ENCODE measurements at places on chromosomes 16 and 17.

DNA sequence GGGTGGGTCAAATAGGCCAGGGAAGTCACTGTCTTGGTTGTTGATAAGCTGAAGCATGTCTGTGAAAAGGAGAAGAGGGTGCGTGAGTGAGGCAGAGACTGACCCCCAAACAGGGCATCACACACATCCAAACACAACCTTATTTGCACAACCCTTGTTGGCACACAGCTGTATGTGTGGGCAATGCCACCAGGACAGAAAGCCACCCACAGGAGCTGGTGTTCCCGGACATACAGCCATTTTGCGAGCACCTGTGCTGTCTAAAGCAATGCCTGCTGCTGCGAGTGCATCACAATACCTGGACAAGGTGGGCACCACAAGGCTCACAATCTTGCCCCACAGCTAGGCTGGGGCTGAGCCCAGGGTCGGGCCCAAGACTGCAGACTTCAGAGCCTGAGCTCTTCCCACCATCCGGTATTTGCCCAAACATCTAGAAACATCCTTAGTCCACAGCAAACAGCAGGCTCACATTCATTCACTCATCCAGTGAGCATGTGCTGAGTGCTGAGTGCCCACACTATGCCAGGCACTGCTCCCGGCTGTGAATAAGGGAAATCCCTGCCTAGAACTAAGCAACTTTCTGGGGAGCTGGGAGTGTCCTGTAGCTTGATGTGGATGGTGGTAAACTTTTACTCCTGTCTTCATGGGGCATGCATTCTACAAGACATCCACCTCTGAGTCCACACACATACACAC, 16.2 kb downstream of the SREBF1 start:
- no peak for DNase-seq

- DNase-seq: no peak
Observed at GRCh38 chr17:56026915-56027314, 126.4 kb upstream of the ANKFN1 start.

- DNase-seq: no peak
Observed at GRCh38 chr16:87076950-87077749, 240.0 kb downstream of the C16orf95 start.

DNA sequence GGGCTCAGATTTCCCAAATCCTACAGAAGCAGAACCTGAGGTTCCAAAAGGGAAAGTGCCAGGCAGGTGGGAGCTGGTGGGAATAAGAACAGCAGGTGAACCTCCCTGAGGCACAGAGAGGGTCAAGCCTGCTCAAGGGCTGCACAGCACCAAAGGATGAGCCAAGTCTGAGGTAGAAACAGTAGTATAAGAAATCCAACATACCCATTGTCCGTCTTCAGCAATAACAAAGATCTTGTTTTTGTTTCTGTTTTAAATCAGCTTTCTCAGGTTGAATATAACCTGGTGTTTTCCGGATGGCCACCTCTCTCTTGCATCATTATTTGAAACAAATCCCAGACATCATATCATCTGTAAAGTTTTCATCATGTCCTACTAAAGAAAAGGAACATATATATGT, 10.6 kb upstream of the CES3 start:
- DNase-seq: no peak

GRCh38 chr17:59361386-59361785, 29.9 kb downstream of the YPEL2 start:
- peak; percentile 86 for DNase-seq

DNA sequence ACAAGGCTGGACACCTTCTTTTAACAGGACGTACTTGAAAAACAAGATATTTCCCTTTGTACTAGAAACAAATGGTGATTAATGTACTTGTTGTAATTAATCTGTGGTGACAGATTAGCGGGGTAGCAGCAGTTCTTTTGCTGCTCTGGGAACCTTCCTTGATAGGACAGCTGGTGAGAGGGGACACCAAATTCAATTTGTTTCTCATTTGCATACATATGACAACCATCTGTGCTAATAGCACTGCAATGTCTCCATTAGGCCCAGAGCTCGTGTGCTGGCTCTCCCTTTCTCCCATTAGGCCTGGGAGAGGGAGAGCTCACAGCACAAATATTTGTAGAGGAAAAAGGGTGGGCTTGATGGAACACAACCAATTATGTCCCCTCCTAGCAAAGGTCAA, 221.0 kb upstream of the HS3ST3A1 start:
- no peak for DNase-seq

- DNase-seq: no peak
Observed at GRCh38 chr17:55622547-55622946, 100.1 kb downstream of the TMEM100 start.

DNA sequence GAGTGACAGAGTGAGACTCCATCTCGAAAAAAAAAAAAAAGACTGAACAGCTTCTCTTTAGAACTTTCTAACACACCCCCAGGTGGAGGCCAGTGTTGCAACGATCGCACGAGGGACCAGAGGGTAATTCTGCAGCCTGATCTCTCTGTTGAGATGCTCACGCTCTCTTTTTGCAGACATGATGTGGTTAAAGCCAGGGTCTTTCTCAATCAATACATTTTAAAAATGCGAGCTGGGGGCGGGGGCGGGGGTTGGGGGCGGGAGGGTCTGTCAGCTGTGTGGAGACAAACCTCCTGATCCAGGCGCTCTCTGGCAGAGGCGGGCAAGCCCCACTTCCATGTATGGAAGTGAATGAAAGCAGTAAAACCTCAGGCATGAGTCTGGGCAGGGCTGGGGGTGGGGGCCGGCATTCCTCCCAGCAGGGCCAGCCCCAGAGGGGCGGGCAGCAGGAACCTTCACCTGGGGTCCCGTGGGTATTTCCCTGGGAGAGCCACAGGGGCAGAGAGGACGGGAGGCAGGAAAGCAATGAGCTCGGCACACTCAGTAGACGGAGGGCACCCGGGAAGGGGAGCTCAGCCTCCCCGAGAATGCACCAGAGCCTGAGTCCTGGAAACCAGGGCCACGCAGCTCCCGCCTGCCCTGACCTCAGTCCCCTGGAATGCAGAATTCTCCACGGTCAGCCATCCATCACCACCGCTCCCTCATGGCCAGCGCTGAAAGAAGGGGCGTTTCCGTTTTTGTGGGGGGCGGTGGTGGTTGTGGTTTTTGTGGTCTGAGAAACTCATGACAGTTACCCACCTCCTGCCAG, 28.0 kb downstream of the NXN start:
- peak; percentile 81 for DNase-seq

GRCh38 chr16:762595-763268, 2.2 kb downstream of the MSLN start:
- DNase-seq: no peak

DNA sequence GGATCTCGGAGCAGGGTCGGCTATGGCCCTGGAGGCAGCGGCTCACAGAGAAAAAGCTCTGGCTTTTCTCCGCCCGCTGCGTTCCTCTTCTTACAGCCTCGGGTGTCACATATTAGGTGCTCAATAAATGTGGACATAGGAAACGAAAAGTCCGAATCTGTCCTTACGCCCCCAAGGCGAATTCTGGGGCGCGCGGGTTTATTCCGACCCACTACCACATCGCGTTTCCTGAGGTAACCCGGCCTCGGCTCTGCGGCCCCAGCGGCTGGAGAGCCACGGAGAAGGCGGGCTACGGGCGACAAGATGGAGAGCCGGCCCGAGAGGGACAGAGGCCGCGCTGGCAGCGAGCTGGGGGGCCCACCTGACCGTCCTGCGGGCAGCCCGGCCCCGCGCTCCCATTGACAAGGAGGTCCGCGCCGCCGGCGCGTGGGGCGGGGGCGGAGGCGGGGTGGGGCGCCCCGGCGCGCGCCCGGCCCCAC, 573 bp upstream of the GNAO1 start:
- no peak for DNase-seq

- no peak for DNase-seq
Observed at GRCh38 chr16:69520800-69521602, 44.8 kb upstream of the NFAT5 start.

GRCh38 chr16:65069766-65070165, 52.1 kb downstream of the CDH11 start:
- no peak for DNase-seq

DNA sequence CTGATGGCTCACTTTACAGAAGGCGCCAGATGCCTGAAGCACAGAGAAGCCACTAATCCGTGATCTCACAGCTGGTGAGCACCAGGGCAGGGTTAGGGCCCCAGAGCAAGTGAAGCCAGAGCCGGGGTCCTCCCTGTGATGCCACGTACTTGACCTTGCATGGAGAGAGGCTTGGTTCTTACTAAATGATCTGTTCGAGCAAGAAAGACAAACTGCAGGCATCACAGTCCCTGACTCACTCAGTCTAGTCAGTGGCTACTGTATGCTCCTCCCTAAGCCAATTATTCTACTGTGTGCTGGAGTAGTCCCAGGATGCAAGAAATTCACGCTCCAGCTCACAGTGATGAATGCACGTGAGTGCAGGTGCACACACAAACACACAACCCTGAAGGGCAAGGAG, 55.4 kb downstream of the SDK2 start:
- DNase-seq: no peak

DNA sequence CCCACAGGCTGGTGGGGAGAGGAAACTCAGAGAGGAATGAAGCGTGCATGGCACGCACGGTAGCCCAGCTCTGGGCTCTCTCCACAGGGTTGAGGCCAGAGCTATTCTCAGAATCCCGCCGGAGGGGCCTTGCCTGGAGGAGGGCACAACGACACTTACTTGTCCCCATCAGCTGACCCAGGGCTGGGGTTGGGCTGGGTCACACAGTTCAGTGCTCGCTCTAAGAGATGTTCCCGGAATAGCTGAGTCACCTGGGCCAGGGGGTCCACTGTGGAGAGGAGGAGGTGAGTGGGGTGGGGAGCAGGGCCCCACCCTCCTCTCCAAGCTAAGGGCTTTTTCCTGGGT, 21.8 kb downstream of the SREBF1 start:
- DNase-seq: no peak

- no peak for DNase-seq
Observed at GRCh38 chr16:81138831-81139557, 42.8 kb upstream of the GCSH start.

DNA sequence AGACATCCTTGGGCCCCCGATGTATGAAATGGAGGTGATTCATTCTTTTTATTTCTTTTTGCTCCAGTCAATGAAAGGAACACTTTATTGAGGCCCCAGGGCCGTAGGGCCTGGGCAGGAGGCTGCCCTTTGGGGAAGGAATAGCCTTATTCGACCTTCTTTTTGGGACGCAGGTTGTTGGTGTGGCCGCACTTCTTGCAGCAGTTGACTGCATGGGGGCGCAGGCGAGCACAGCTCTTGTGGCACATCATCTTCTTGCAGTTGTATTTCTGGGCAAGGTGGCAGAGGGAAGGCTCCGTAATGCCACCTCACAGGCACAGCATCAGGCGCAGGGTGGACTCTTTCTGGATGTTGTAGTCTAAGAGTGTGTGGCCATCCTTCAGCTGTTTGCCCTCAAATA, 50.9 kb downstream of the SIAH1 start:
- no peak for DNase-seq

GRCh38 chr16:88118376-88118775, 167.1 kb downstream of the BANP start:
- DNase-seq: no peak

DNA sequence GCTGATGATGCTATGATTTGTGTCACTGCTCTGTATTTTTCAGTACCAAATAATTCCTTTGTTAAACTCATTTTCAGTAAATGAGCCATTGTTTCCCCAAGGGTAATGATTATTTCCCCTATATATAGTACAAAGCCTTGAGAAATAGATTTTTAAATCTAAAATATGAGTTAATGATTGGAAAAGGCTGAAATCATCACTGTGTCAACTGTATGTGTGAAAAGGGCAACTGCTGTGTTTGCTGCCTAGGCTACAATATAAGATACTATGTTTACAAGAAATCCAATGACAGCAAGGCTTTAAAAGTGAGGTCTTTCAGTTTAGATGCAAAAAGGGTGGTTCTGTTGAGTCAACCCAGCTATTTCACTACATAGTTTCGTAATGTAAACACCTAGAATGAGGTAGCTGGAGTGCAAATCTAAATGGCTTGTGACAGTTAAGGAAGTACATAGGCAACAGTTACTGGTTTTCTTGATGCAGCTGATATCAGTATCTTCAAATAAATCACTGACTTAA, 15.3 kb downstream of the NLK start:
- DNase-seq: no peak

- no peak for DNase-seq
Observed at GRCh38 chr16:77569406-77569805, 134.6 kb upstream of the ADAMTS18 start.

DNA sequence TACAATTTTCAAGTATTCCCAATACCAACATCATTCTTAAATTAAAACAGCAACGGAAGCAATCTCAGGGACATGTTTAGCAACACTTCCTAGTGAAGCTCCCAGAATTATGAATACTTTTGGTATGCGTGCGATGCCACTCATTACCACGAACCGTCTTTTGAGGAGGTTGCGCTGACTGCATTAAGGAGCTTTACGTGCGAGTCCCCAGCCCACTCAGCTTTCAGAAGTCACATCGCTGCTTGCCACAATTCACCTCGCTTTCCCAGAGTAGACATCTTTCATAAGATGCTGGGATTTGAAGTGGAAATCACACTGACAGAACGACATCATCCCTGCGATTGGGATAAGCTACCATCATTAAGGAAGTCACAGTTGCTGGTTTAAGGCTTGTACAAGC, 441.6 kb upstream of the HSBP1 start:
- DNase-seq: no peak

DNA sequence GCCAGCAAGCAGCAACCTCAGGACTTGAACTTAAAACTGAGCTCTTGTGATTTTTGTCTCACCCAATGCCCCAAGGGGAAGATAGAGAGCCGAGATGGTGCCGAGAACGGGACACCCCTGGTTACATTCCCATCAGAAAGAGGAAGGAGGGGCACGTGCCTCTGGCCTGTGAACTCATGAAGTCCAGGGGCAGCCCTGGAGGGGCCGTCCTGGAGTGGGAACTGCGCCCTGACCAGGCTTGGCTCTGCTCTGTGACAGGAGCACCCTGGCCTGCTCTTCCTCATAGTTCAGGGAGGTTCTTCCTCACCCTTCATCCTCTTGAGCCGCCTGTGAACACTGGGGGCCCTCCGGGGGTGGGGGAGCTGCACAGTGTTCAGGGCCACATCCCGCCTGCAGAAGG, 130.3 kb upstream of the FOXF1 start:
- DNase-seq: no peak

- DNase-seq: no peak
Observed at GRCh38 chr17:31448467-31449077, 57.1 kb downstream of the RAB11FIP4 start.

DNA sequence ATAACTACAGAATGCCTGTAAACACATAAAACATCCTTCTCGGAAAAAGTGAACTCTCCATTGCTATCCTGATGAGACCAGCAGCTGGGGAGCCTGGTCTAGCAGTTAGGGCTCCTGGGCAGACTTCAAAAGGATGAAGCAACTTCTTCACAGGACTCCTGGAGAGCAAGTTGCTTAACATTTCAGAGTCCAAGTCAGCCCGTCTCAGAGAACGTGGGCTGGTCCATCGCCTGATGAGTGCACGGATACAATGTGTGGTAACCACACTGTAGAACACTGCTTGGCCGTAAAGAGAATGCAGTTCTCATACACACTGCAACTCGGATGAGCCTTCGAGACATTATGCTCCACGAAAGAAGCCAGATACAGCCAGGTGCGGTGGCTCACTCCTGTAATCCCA, 52.7 kb downstream of the TMEM235 start:
- DNase-seq: no peak

- DNase-seq: no peak
Observed at GRCh38 chr16:19281246-19281645, 4.3 kb upstream of the CLEC19A start.
